Inflammatory macrophage treated with lipopolysaccharide for 4 hours (primary cell): ENCODE measurements at places on chromosomes 2 and 18.
A peak's percentile ranks its signal among the peaks of the same experiment; 100 is the strongest.

GRCh38 chr2:178920916-178921513 lies 113.8 kb upstream of the TTN start:
- no peak for DNase-seq

GRCh38 chr2:228378696-228379425 lies 197.4 kb upstream of the SPHKAP start:
- DNase-seq = no peak

- no peak for DNase-seq
These were observed 42.4 kb upstream of the ACKR3 start for GRCh38 chr2:236527159-236527630.

DNA sequence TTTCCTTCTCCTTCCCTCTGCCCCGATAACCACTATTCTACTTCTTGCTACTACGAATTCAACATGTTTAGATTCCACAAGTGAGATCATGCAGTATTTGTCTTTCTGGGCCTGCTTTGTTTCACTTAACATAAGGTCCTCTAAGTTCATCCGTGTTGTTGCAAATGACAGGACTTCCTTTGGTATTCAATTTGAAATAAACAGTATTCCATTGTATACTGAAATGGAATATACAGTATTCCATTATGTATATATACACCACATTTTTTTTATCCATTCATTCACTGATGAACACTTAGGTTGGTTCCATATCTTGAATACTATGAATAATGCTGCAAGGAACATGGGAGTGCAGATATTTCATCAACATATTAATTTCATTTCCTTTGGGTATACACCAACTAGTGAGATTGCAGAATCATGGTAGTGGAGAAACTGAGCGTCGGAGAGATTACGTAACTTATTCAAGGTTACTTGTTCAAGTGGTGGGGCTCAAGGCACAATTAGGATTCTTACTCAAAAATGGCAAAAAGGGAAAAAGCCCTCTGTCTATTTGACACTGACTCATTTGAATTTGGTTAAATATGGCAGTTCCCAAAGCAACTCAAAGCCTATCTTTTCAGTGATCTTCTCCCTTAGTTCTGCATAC lies 85.1 kb downstream of the CHN1 start:
- DNase-seq = no peak

GRCh38 chr2:12486205-12487118 lies 230.3 kb upstream of the TRIB2 start:
- DNase-seq = no peak

DNA sequence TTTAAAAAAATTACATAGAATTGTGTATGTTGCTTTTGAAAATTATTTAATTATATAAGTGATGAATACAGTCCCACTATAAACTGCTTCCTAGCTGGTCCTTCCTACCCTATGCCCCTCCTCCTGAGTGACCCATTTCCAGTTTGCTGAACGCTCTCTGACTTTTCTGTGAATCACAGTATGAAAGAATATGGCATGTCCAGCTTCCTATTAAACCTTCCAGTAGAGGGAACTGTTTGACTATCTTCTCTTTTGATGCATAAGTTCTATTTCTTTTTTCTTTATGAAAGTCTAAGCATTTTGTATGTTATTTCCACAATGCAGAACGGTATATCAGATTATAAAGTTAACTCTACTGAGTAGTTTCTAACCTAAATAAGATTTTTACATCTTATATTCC lies 41.3 kb downstream of the PSMG2 start:
- DNase-seq = peak; percentile 63

GRCh38 chr2:102634831-102635241 lies 15.5 kb downstream of the SLC9A2 start:
- no peak for DNase-seq

GRCh38 chr18:61949946-61950345 lies 57.1 kb upstream of the RNF152 start:
- no peak for DNase-seq
